ENCODE measurements at places on chromosomes 16 and 17.
A peak's percentile ranks its signal among the peaks of the same experiment; 100 is the strongest.

DNA sequence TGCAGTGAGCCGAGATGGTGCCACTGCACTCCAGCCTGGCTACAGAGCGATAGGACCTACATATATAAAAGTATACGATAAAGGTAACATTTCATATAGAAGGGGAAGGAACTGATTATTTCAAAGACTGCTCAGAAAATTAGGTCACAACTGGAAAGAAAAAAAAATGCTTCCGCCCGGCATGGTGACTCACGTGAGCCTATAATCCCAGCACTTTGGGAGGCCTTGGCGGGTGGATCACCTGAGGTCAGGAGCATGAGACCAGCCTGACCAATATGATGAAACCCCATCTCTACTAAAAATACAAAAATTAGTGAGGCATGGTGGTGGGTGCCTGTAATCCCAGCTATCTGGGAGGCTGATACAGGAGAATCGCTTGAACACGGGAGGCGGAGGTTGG lies 7.8 kb downstream of the TEX14 start:
- DNase-seq, result no peak

- DNase-seq, result no peak
These were observed 19.3 kb upstream of the SLFN13 start for GRCh38 chr17:35467824-35468223.

DNA sequence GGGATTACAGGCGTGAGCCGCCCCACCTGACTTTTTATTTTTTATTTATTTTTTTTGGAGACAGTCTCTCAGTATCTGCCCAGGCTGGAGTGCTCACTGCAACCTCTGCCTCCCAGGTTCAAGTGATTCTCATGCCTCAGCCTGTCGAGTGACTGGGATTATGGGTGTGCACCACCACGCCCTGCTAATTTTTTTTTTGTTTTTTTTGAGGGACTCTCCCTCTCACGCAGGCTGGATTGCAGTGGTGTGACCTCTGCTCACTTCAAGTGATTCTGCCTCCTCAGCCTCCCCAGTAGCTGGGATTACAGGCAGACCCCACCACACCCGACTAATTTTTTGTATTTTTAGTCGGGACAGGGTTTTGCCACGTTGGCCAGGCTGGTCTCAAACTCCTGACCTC lies 7.7 kb downstream of the ZNF207 start:
- DNase-seq, result no peak

DNA sequence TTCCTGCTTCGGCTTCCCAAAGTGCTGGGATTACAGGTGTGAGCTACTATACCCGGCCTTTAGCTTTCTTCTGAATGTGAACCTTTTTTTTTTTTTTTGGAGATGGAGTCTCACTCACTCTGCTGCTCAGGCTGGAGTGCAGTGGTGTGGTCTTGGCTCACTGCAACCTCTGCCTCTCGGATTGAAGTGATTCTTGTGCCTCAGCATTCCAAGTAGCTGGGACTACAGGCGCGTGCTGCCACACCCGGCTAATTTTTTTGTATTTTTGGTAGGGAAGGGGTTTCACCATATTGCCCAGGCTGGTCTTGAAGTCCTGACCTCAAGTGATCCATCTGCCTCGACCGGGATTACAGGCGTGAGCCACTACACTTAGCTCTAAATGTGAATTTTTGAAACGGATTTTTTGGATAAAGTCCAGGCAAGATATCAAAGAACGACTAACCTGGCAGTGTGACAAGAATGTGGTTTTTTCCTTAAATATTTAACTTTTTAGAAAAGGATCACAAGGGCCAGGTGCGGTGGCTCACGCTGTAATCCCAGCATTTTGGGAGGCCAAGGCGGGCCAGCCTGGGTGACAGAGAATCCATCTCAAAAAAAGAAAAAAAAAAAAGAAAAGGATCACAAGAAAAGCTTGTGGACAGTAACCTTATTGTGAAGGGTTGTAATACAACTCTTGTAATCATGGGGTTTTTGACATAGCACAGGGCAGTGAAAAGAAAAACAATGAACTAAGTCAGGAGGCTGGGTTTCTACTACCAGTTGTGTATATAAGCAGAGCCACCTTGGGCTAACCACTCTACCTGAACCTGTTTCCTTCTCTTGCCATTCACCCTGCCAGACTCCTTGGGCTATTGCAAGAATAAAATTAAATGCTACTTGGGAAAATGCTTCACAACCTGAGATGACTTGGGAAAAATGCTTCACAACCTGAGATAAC lies 6.2 kb downstream of the BRCA1 start:
- no peak for DNase-seq

- DNase-seq, result peak; percentile 94
These were observed 44.7 kb upstream of the LGALS9 start for GRCh38 chr17:27586203-27586721.

- peak; percentile 84 for DNase-seq
These were observed 87.1 kb downstream of the PLXDC1 start for GRCh38 chr17:39064374-39064773.
